ENCODE measurements at places on chromosomes 1 and 21.

GRCh38 chr1:89615676-89616598 is 17.0 kb upstream of the LRRC8C start:
- no peak overlapping the region for H3K4me3 ChIP-seq
- peaks cover 18% of the 10 kb centered on the region for H3K4me1 ChIP-seq
- H3K27ac ChIP-seq: no peak overlapping the region
- H3K36me3 ChIP-seq: no peaks in the 10 kb centered on the region
- no peak for DNase-seq

GRCh38 chr1:176897350-176898236 is 266.9 kb downstream of the ASTN1 start:
- no peaks in the 10 kb centered on the region for H3K36me3 ChIP-seq
- peaks cover 7% of the 10 kb centered on the region for H3K4me1 ChIP-seq
- H3K4me3 ChIP-seq: peak overlapping the region; percentile 37
- no peaks in the 10 kb centered on the region for H3K27me3 ChIP-seq
- no peak overlapping the region for H3K27ac ChIP-seq

GRCh38 chr1:1073743-1074587 is at the start of gene RNF223:
Gene RNF223, minus strand, starts transcription at chr1:1074306. Its CDS starts 1,740 bp downstream, at chr1:1072566.
- peak within 1 kb of the TSS; percentile 44 for H3K4me3 ChIP-seq
- H3K36me3 ChIP-seq: no peaks in the 10 kb centered on the region
- H3K27ac ChIP-seq: peak within 1 kb of the TSS; percentile 82

DNA sequence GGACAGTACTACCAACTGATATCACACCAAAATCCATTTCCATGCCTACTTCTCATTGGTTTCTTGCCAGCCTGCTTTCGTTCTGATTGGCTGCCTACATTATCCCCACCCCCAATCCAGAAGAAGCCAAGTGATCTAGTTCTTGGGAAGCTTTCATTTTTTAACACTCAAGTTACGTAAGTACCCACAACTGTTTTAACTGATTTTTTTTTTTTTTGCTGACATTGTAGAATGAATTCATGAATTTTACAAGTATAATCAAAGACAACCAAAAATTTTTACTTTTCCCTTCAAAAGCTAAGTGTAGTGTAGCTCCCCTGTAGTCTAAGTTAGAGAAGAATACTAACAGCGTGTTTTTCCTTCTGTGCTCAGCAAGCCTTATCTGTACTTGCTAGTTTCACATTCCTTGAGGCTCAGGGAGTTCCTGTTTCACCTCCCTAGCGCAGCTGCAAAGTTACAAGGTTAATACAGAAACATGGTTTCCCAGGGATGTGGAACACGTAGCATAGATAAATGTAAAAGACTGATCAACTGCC is at the start of gene SLC9C2:
Gene SLC9C2 (minus strand): TSS at position 17 of the 536 bp plus-strand sequence. CDS start 1,296 bp downstream, outside the sequence.
- H3K4me3 ChIP-seq: peak within 1 kb of the TSS; percentile 37
- H3K36me3 ChIP-seq: no peaks in the 10 kb centered on the region
- H3K27ac ChIP-seq: no peak within 1 kb of the TSS
- DNase-seq: no peak

DNA sequence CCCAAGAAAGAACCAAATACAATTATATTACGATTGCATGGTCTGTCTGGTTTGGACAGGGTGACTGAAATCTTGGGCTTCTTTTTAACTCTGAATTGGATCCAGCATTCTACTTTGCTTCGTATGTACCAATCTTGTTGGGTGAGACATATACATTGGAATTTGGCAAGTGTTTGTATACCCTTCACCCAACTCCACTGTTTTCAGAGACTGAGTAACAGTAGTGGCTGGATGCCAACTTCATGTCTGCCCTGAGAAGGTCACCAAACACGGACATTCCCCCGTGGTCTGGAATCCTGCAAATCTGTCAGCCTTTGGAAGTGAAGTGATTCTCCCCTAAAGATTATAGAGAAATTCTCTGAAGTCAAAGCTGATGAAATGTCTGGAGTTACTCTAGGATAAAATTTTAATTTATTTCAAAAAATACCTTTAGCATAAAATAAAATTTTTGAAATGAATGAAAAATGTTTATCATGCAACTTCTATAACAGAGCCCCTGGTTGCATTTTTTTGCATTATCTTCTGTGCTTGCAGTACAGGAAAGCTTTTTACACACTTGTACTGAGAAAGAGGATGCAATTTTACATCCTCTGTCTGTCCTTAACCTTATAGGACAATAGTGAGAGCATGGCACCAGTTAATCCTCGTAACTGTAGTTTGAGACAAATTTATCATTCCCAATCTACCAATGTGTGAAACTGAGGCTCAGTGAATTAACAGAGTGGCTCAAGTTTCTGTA is 201.8 kb downstream of the DISC1 start:
- no peak for DNase-seq
- no peaks in the 10 kb centered on the region for H3K4me1 ChIP-seq
- H3K27me3 ChIP-seq: no peaks in the 10 kb centered on the region
- no peak overlapping the region for H3K4me3 ChIP-seq
- H3K27ac ChIP-seq: no peak overlapping the region

- no peak overlapping the region for H3K27ac ChIP-seq
- no peaks in the 10 kb centered on the region for H3K36me3 ChIP-seq
- H3K4me1 ChIP-seq: no peaks in the 10 kb centered on the region
- DNase-seq: no peak
- no peak overlapping the region for H3K4me3 ChIP-seq
- H3K27me3 ChIP-seq: no peaks in the 10 kb centered on the region
These were observed 175.3 kb downstream of the PLPP3 start for GRCh38 chr1:56404066-56404465.

DNA sequence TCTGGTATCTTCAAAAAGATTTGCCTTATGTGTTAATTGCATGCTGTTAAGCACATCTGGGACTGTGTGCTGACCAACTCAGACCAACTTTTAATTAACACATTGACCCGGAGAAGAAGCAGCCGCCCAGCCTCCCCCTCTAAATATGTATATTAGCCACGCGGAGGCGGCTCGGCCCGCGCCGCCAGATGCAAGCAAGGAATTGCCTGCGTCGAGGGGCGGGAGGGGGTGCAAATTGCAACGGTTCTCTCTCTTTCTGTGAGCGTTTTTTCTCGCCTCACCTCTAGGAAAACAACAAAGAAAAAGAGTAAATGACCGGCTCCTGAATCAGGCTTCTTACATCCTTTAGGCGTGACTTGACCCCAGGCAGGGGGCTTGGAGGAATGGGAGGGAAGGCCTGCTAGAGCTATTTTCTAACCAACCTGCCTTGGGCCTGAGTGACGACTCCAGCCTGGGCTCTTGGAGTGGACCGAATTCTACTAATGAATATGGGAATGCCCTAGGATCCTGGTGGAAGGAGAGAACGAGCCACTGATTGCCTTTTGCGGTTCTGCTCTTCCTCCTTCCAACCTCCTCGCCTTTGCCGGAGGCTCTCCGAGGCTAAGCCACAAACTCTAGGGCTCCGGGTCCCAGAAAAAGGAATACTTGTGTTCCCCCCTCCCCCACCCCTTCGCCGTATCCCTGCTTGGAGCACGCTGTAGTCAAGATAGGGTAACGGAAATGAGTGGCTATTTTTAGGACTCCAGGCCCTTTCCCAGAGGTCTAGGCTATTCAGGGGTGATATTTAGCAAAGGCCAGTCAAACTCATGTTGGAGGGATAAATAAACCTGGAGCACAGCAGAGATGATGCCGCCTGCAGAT is 417.0 kb upstream of the ESRRG start:
- no peak overlapping the region for H3K27ac ChIP-seq
- H3K36me3 ChIP-seq: no peaks in the 10 kb centered on the region
- H3K27me3 ChIP-seq: no peaks in the 10 kb centered on the region
- no peak overlapping the region for H3K4me3 ChIP-seq
- no peak for DNase-seq

GRCh38 chr1:24164004-24164403 is 21.1 kb upstream of the IL22RA1 start:
- no peaks in the 10 kb centered on the region for H3K36me3 ChIP-seq
- no peak overlapping the region for H3K27ac ChIP-seq
- no peaks in the 10 kb centered on the region for H3K27me3 ChIP-seq
- H3K4me1 ChIP-seq: no peaks in the 10 kb centered on the region

DNA sequence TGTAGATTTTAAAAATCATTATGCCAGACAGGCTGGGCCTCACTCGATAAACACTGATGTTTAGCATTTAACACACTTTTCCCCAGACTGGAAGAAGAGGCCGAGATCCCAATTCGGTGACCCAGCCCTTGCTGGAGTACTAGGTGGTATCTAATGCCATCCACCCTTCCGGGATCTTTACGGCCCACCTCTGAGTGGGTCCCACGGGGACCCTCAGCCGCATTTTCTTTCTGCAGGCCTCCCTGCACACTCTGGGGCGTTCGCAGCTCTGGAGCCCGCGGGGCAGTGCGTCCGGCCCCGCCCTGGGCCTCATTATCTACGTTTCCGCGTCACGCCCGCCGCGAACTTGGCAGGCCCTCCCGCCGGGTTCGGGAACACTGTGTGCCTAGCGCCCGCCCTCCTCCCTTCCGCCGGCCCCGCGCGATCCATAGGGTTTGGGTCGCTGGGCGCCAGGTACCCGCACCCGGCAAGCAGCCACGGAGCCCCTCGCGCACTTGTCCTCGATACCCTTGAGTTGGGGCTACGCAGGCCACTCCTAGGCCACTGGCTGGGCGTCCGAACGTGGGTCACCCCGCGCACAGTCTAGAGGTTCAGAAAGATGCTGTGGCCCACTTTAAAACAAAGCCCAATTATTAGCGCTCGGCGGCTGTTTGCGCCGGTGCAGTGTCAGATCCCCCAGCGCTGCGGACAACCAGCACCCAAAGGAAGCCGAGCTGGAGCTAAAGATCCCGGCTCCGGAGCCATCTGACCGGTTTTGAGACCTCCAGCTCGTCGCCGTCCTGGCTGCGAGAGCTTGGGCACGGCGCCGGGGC is 950 bp upstream of the EVA1C start:
- no peaks in the 10 kb centered on the region for H3K36me3 ChIP-seq
- peak; percentile 10 for DNase-seq
- H3K27me3 ChIP-seq: no peaks in the 10 kb centered on the region
- peaks cover 63% of the 10 kb centered on the region for H3K4me1 ChIP-seq

GRCh38 chr1:224448453-224449017 is 13.9 kb upstream of the WDR26 start:
- no peak overlapping the region for H3K27ac ChIP-seq
- H3K4me1 ChIP-seq: peaks cover 59% of the 10 kb centered on the region
- H3K4me3 ChIP-seq: no peak overlapping the region
- no peaks in the 10 kb centered on the region for H3K36me3 ChIP-seq
- DNase-seq: no peak

DNA sequence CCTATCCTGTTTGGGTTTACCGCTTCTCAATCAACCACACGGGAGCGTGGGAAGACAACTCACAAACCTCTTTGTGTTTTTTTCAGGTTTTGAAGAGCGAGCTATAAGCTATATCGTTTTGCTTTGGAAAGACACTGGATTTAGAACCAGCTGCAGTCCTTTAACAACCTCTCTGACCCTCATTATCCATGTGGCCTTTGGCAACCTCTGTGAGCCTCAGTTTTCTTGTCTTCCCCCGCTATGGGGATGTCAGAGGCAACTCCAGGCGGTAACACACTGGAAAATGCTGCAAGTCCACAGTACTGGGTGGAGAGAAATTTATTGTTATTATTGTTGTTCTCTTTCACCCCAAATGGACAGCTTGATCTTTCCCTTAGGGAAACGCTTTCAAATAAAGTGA is 100.0 kb downstream of the ETS2 start:
- peak overlapping the region; percentile 58 for H3K27ac ChIP-seq
- peaks cover 47% of the 10 kb centered on the region for H3K4me1 ChIP-seq

- H3K4me3 ChIP-seq: no peak overlapping the region
- peaks cover 62% of the 10 kb centered on the region for H3K4me1 ChIP-seq
- H3K36me3 ChIP-seq: no peaks in the 10 kb centered on the region
- no peaks in the 10 kb centered on the region for H3K27me3 ChIP-seq
- H3K27ac ChIP-seq: peak overlapping the region; percentile 86
These were observed 2.6 kb upstream of the RAB7B start for GRCh38 chr1:206005778-206006180.

- no peak for DNase-seq
- no peaks in the 10 kb centered on the region for H3K4me1 ChIP-seq
- H3K4me3 ChIP-seq: no peak overlapping the region
- no peaks in the 10 kb centered on the region for H3K27me3 ChIP-seq
These were observed 7.2 kb upstream of the NHLH1 start for GRCh38 chr1:160359559-160360226.

- H3K4me3 ChIP-seq: peak within 1 kb of the TSS; percentile 63
- H3K27ac ChIP-seq: peak within 1 kb of the TSS; percentile 92
- DNase-seq: no peak
- peaks cover 12% of the 10 kb centered on the region for H3K4me1 ChIP-seq
- peaks cover 14% of the 10 kb centered on the region for H3K36me3 ChIP-seq
These were observed at the start of gene ELF3 for GRCh38 chr1:202010180-202011015. Gene ELF3, plus strand, starts transcription at chr1:202010587. Its CDS starts 550 bp downstream, at chr1:202011137.

GRCh38 chr1:234315588-234315987 is 57.7 kb upstream of the COA6 start:
- H3K4me3 ChIP-seq: no peak overlapping the region
- H3K27me3 ChIP-seq: no peaks in the 10 kb centered on the region
- H3K36me3 ChIP-seq: no peaks in the 10 kb centered on the region
- peaks cover 2% of the 10 kb centered on the region for H3K4me1 ChIP-seq

DNA sequence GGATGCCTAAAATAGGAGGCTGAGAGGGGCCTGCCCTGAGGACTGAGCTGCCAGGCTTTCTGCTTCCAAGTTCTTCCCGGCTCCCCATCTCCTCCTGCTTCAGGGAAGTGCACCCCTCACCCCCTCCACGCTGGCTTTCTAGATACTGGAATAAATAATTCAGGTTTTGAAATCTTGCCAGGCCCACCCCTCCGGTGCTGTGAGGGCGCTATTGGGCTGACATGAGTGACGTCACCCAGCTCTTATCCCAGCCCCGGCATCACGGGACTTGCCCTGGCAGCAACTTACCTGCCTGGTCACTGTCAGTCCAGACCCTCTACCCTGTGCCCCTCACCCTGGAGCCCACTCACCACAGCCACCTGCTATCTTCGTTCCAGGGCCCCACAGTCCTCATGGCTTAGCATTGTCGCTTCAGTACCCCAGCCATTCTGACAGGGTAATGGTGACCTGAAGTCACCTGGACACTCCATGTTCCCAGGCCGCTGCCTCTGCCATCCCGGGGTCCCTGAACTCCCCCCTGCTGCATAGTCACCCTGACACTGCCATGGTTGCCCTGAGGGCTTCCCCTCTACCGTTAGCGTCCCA is 819 bp upstream of the GPR3 start:
- H3K27me3 ChIP-seq: no peaks in the 10 kb centered on the region
- no peak for DNase-seq
- H3K36me3 ChIP-seq: no peaks in the 10 kb centered on the region
- H3K4me1 ChIP-seq: peaks cover 46% of the 10 kb centered on the region

DNA sequence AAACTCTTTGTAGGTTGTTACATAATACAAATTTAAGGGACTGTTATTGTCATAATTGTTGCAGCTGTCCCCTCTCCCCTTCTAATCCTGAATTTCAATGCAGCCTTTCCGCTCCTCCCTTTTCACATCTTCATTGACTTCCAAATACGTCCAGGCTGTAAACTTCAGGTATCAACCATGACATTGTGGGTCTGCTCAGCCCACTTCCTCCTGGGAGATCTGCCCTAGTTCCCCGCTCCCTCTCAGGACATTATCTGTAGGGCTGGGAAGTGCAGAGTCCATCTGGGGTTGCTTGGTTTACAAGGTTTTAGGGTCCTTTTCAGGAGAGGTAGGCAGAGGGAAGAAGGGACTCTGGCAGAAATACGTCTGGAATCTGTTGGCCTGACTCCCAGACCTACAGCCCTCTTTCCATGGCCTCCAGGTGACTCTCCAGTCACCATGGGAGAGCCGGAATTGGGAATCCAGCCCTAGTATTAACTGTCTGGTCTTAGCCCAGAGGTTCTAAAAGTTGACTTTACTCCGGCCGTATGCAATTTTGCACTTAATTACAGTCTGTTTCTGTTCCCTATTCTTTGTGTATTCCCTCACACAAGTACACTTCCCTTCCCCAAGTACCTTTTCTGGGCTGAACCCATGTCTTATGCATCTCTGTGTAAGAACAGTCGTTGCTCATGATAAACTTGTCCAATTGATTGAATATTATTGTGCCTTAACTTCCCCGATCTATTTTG is 4.7 kb upstream of the DENND2D start:
- H3K27me3 ChIP-seq: no peaks in the 10 kb centered on the region
- H3K4me1 ChIP-seq: peaks cover 34% of the 10 kb centered on the region

Measured in esophagus squamous epithelium (tissue), 5 donors.